Osteoblast (primary cell): ENCODE measurements at places on chromosomes 3 and 15. TPM values are rescaled to one million over a fixed set of nuclear protein-coding genes. Genes with fewer than 3 reads are reported as not detected.

- DNase-seq: no peak
- H3K36me3 ChIP-seq: no peaks in the 10 kb centered on the region
- no peaks in the 10 kb centered on the region for H3K27me3 ChIP-seq
- no peak overlapping the region for H3K4me3 ChIP-seq
- H3K4me1 ChIP-seq: no peaks in the 10 kb centered on the region
Measured at GRCh38 chr3:114481113-114481512, 187.3 kb downstream of the TIGIT start.

- H3K27ac ChIP-seq: no peak overlapping the region
- H3K4me3 ChIP-seq: no peak overlapping the region
- H3K36me3 ChIP-seq: no peaks in the 10 kb centered on the region
- H3K27me3 ChIP-seq: peaks cover 23% of the 10 kb centered on the region
- peak; percentile 66 for DNase-seq
- H3K4me1 ChIP-seq: no peaks in the 10 kb centered on the region
Measured at GRCh38 chr15:83652626-83653204, 1.2 kb upstream of the ADAMTSL3 start.

TGM5 gene
- not detected in 2 replicates for total RNA-seq

C3orf33 gene
- total RNA-seq: 2.5 and 4.7 TPM in 2 replicates

LSMEM2 gene
- not detected in 2 replicates for total RNA-seq

FOXL2 gene
- under 0.01 and 0.36 TPM in 2 replicates for total RNA-seq
